Non-pigmented ciliary epithelial cell (primary cell): ENCODE measurements at places on chromosomes 4 and X.

GRCh38 chr4:77158487-77158861 is 1.5 kb downstream of the CCNG2 start:
- DNase-seq: no peak

DNA sequence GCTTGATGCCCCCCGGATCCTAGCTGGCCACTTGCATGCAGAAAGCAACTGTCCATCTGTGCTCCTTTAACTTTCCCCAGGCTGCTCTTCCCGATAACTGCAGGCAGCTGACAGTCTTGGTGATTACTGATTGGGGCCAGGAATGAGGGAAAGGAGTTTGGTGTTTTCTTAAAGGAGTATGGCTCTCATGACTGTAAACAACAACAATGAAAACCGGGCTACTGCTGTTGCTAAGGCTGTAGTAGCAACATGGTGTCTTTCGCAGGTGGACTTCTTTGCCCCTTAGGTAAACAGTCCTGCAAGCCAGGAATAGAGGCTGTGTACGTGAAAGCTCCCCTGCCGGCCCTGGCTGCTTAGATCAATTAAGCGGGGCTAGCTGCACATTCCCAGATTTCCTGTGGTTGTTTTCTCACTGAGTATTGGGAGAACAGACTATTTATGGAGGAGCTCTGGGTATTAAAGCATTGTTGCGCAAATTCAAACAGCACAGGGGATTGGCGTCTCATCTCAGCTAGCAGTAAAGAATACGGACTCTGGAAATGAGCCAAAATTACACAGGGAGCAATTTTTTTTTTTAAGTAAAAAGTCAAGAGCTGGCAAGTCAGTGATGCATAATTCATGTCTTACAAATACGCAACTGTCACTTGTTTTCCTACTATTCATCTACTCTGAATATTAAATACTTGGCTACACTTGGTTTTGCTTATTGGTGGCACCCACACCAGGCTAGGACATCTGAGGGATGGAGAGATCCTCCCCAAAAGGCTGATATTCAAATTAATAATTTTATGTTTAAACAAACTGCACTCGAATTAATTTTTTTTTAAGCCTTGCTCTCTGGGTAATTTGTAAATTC is 61.6 kb upstream of the NAP1L5 start:
- DNase-seq: no peak

GRCh38 chr4:78602334-78602733 is 50.8 kb downstream of the ANXA3 start:
- no peak for DNase-seq

DNA sequence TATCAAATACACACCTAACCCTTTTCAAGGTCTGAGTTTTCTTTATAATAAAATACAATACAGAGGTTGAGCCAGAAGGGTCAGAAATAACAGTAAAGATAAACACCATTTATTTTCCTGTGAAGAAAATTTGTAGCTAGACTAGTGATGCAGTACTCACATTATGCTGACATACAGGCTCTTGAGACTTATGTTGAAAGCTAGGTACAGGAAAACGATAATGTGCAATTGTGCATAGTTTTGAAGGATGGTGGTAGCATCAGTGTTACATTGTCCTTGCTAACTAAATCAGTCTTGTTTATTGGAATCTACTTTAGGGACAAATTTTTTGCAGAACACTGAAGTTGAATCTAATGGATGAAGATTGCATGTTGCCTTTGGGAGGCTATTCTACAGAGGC is 1877.2 kb downstream of the PCDH7 start:
- no peak for DNase-seq

GRCh38 chr4:159098482-159099127 is 4.3 kb upstream of the RAPGEF2 start:
- no peak for DNase-seq

DNA sequence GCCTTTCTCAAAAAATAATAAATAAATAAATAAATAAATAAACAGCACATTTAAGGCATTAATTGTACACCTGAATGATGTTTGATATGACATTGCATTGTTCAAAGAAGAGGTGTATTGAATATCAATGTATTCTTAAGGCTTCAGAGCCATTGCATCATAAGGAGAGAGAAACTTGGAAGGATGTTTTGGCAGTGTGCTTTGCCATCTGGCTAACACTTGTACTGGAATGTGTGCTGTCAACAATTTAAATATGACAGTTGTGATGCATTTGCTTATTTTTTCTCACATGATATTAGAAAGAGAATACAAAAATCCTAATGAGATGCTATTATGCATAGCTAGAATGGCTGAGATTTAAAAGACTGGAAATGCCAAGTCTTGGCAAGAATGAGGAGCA is 67.8 kb downstream of the FAM133A start:
- DNase-seq: no peak

- DNase-seq: no peak
These were observed 5.6 kb upstream of the PCDH7 start for GRCh38 chr4:30714408-30715031.

DNA sequence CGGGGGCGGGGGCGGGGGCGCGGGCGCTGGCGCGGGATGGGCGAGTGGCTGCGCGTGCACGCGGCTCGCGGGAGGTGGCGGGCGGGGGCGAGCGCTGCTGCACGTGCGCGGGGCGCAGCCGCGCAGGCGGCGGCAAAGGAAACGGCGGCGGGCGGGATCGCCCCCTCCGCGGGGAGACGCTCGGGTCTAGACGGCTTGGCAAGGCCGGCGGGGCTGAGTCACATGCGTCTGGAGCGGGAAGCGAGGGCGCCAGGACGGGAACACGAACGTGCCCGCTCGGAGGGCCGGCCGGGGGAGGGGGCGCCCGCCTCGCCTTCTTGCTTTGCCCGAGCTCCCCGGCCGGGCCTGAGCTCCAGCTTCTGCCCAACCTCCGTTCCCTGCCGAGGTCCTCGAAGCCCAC is 4.3 kb upstream of the HAUS7 start:
- DNase-seq: no peak

DNA sequence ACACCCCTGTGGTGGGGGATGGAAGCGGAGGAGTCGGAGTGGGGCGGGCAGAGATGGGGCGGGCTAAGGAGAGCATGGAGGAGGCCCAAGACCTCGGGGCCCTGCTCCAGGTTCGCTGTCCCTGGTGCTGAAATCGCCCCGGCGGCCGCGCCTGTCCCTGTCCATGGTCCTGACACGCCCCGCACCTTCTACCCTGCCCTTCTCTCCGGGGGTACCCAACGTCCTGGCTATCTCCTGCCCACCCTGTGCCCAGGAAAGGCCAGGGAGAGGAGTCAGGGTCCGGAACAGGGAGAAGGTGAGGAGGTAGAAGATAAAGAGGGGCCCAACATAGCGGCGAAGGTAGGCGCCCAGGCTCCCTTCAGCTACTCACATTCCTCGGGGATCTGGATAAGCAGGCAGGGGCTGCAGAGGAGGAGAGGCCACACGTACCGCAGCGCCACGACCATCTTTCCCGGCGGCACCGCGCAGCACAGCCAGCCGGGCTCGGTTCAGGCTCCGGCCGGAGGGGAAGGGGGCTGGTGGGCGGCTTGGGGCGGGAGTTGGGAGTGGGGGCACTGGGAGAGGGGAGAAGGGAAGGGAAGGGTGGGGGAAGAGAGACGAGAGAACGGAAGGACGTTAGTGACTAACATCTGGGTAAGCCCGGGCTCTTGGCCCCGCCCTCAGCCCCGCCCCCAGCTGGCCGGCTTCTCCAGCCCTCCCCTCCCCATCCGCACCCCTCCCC is 10.4 kb downstream of the L1CAM start:
- DNase-seq: no peak

DNA sequence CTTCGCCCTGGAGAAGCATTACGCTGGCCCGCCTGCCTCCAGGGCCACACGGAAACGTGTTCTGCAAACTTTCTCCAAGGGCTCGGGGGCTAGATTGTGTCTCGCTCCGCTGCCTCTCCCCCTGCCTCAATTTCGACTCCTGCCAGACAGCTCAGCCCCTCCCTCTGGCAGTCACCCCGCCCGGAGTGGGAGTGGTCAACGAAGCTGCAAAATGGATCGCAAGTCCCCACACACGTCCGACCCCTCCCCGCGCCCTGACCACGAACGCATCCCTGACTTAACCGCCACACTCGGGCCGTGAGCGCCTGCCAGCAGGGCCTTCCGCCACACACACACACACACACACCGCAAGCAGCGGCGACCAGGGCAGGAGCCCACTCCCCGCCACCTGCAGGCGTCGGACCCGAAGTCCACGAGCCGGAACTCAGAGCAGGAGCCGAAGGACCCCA is 47.0 kb upstream of the NKAP start:
- DNase-seq: no peak

GRCh38 chr4:81562093-81562492 is 90.4 kb upstream of the RASGEF1B start:
- no peak for DNase-seq

DNA sequence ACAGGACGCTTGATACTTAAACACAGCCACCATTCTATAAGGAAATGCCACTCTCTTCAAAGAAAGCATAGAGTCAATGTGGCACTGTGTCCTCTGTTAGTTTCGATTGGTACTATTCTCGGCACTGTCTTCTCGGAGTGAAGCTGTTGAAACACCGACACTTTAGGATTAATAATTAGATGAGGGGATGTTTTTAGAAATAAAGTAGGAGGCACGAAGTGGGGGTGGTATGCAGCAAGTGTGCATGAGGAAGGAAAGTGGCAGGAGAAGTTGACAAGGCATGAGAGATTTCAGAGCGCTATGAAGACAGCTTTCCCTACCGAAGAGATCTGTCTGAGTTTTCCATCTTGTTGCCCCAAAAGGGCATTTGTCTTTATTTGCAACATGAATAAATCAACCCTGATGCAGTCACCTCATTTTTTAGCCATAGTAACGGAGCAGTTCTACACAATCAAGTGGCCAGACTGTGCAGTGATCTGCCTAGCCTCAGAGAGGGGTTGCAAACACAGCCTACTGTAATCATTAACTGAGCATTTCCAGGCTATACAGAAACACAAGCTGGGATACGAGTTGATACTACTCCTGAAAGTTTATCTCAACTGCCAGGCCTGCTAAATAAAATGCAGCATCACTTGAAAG is 8.3 kb downstream of the GPRIN3 start:
- no peak for DNase-seq

- peak; percentile 8 for DNase-seq
These were observed 227.8 kb upstream of the SPRY1 start for GRCh38 chr4:123168812-123169211.

- no peak for DNase-seq
These were observed 24.0 kb downstream of the RPA4 start for GRCh38 chrX:96907516-96908272.

GRCh38 chr4:184804621-184805020 is 21.1 kb downstream of the ACSL1 start:
- no peak for DNase-seq

GRCh38 chr4:8050555-8051206 is 107.9 kb downstream of the ABLIM2 start:
- no peak for DNase-seq

DNA sequence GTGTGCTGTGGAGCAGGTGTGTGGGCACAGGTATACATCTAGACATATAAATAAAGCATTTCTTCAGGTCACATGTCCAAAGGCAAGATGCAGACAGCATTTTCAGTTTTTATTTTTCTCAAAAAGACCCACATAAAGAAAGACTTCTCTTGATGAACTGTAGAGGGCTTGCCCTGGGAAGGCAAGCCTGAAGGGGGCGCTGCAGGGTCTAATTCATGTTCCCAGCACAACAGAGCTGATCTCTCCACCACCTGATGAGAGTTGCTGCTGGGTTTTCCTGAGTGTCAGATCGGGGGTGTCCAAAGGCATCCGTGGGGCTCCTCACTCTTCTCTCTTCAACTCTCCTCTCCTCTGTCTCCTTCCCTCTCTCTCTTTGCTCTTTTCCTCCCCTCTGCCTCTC is 26.6 kb downstream of the ADRA2C start:
- DNase-seq: no peak

DNA sequence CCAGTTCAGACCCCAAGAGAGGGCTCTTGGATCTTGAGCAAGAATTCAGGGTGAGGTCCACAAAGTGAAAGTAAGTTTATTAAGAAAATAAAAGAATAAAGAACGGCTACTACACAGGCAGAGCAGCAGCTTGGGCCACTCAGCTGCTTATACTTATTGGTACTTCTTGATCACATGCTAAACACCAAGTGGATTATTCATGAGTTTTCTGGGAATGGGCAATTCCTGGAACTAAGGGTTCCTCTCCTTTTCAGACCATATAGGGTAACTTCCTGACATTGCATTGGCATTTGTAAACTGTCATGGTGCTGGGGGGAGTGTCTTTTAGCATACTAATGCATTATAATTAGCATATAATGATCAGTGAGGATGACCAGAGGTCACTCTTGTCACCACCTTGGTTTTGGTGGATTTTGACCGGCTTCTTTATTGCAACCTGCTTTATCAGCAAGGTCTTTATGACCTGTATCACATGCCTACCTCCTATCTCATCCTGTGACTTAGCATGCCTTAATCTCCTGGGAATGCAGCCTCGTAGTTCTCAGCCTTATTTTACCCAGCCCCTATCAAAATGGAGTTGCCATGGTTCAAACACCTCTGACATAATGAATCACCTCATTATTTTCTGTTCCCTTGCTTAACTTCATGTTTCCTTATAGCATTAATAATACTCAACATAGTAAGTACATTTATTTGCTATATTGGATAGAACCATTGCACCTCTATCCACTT is 476.3 kb downstream of the DTHD1 start:
- no peak for DNase-seq

GRCh38 chr4:53748328-53748772 is 157.1 kb upstream of the LNX1 start:
- DNase-seq: no peak

- DNase-seq: no peak
These were observed 1.8 kb downstream of the SLC38A5 start for GRCh38 chrX:48468247-48468671.

- DNase-seq: no peak
These were observed 27.3 kb downstream of the BBS12 start for GRCh38 chr4:122759639-122760310.

GRCh38 chrX:119189595-119189994 is 46.5 kb upstream of the PGRMC1 start:
- DNase-seq: no peak

DNA sequence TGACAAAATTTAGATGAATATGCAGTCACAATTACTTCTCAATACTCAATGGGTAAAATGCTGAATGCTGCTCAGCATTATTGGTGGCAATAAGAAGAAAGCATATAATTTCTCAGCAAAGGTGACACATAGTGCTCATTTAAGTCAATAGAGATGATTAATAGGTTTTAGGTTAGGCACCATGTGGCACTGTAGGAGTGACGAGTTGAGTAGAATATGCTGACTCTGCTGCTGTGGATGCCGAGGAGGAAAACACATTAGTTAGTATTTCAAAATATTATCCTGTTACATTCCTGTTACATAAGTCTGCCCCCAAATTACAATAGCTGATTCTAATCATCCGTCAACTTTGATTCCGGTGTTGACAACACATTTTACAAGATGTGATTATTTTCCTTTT is 13.7 kb upstream of the CXCL5 start:
- no peak for DNase-seq

- DNase-seq: no peak
These were observed 240.8 kb upstream of the DDX53 start for GRCh38 chrX:22758807-22759481.

GRCh38 chrX:19544693-19545305 is 29.5 kb upstream of the MAP3K15 start:
- DNase-seq: no peak

- DNase-seq: no peak
These were observed 45.9 kb upstream of the PGM2 start for GRCh38 chr4:37780444-37781130.

- no peak for DNase-seq
These were observed 159.5 kb downstream of the KLHL13 start for GRCh38 chrX:117957128-117957527.

GRCh38 chr4:185524888-185525863 is 10.1 kb downstream of the PDLIM3 start:
- DNase-seq: peak; percentile 35
